Effector memory CD4-positive, alpha-beta T cell (primary cell): ENCODE measurements at places on chromosomes 13 and 19.

DNA sequence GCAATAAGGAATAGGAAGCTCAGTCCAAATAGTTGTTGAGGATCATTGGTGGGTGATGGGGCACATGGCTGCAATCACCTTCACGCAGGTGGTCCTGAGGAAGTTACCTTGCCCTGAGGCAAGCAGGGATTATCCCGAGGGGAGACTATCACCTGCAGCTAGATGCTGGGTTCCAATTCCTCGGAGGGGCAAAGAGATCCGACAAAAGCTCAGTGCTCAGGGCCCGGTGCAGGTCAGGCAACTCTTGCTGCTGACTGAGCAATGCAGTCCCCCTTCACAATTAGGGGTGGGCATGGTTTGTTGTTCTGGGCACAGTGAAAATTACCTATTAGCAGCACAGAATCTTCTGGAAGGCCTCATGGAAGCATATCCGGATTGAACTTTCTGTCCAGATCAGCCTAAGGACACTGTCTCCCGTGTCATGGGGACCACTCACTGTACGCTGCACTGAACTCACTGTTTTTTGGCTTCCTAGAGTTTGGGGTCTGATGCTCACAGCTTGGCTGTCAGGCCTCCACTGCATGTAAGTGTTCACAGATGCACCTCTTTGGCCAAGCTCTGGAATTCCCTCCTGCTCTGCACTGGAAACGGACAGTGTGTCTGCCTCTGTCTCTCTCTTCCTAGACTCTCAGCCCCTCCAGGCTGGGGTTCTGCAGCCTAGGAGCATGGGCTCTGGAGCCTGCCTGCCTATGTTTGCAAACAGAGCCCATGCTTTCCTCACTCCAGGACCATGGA lies 372.7 kb downstream of the ZNF536 start:
- no peak for DNase-seq

GRCh38 chr13:80656512-80656904 lies 315.6 kb upstream of the SPRY2 start:
- DNase-seq = no peak

- DNase-seq = no peak
These were observed 2.4 kb upstream of the ACTL9 start for GRCh38 chr19:8700956-8701355.

DNA sequence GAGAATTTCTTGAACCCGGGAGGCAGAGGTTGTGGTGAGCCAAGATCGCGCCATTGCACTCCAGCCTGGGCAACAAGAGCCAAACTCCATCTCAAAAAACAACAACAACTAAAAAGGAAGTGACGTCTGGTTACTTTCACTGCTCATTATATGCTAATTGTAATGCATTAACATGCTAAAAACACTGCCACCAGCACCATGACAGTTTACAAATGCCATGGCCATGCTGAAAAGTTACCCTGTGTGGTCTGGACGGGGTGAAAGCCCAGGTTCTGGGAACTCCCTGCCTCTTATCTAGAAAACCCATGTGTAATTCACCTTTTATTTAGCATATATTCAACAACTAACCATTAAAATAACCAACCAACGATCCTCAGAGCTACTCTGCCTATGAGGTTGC lies 28.1 kb downstream of the CPT1C start:
- no peak for DNase-seq

GRCh38 chr19:37778613-37779126 lies 716 bp downstream of the ZNF573 start:
- no peak for DNase-seq

- DNase-seq = peak; percentile 69
These were observed at the start of gene ZNF491 for GRCh38 chr19:11798391-11799330. TSS of gene ZNF491 (plus strand) at chr19:11798523. CDS start at chr19:11805954, 7,431 bp downstream.

GRCh38 chr19:49596407-49596806 lies 5.4 kb downstream of the PRR12 start:
- DNase-seq = no peak

DNA sequence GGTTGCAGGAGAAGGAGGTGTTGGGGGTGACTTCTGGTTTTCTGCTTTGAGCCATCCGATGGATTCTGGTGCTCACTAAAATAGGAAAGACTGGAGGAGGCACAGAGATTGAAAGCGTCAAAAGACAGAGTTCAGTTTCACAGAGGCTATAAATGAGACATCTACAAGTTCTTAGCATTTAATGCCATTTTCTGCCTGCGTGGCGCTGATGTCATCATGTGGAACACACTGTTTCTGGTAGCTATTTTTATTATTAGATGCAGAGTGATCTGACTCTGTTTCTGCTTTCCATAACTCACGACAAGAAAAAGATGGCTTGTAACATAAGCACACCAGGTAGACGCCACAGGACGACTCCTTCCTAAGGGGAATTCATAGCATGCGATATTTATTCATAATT lies 3.3 kb upstream of the SLC39A3 start:
- no peak for DNase-seq

GRCh38 chr13:95710313-95710712 lies 33.4 kb downstream of the DNAJC3 start:
- DNase-seq = no peak

GRCh38 chr13:80296638-80297037 lies 44.3 kb downstream of the SPRY2 start:
- DNase-seq = no peak

GRCh38 chr13:33728271-33729037 lies 89.5 kb upstream of the RFC3 start:
- DNase-seq = no peak

- DNase-seq = no peak
These were observed 313.8 kb upstream of the SPRY2 start for GRCh38 chr13:80654638-80655249.

GRCh38 chr13:95707442-95708390 lies 30.8 kb downstream of the DNAJC3 start:
- DNase-seq = no peak

DNA sequence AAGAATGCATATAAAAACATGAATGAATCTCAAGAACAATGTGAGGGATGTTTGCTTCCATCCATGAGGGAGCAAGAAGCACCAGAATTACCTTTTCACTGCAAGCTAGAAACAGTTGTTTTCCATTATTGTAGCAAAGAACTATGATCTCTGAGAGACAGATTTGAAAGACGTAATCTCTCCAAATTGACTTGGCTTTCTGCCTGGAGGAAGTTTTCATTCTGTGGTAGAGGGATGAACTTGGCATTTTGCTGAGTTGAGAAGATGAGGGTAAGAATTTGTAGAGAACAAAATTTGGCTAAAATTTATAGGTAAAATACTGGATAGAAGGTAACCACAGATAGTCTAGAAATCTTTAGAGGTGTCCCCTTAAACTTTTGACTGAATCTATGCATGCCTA lies 496.8 kb downstream of the TDRD3 start:
- DNase-seq = no peak

DNA sequence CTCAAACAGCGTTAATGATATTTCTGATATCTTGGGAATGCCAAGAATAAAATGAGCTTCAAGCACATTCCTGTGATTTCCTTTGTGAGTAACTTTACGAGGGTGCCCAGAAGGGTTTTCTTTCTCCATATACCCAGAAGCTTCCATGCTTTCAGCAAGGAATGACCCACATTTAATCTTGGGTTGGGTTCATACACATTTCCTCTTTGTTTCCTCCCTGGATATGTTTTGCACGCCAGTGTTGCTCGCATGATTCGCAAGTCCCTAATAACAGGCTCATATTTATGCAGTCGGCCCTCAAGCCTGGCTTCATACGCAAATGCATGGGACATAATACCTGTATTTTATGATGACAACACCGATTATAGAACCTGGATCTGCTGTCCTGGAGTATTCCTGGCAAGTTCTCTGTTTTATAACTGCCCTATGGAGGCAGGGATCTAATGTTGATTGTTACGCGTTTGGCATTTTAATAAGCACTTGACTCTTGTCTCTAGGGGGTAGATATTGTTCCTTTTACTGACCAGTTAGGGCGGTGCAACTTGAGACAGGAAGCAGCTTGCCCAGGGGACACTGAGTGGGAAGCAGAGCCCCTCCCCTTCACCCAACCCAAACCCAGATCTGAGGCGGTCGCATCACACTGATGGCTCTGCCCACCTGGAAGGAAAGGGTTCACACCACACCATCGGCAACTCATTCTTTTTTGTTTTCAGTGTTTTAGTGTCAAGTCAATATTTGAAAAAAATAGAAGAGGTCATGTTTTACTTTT lies 220.4 kb upstream of the SOX1 start:
- no peak for DNase-seq

- peak; percentile 15 for DNase-seq
These were observed at the start of gene CPT1C for GRCh38 chr19:49690656-49691242. TSS of gene CPT1C (plus strand) at chr19:49691116. CDS start at chr19:49692253, 1,137 bp downstream.
